ENCODE measurements at places on chromosomes 6 and 20.

GRCh38 chr20:20338133-20338730 is 29.7 kb upstream of the INSM1 start:
- DNase-seq: no peak

- no peak for DNase-seq
Measured at GRCh38 chr20:47051936-47052526, 157.4 kb downstream of the EYA2 start.

DNA sequence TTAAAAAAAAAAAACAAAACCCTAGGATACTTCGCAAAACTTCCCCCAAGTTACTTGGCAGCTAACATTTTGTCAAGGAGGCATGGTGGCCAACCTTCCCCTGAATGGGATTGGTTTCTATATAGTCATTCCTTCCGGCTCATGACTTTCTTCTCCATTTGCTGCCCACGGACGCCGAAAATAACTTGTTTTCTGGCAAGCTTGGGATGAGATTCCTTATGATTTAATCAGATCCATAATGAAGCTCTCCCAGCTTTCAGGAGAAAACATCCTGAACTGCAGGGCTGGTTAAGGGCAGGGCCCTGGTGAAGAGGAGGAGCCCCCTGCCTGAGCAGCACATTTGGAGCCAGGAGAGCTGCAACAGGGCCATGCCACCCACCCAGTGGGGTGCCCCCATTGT is 49.9 kb downstream of the PPP1R16B start:
- no peak for DNase-seq

- peak; percentile 83 for DNase-seq
Measured at GRCh38 chr6:170584181-170584953, at the start of gene PDCD2. TSS of gene PDCD2 (minus strand) at chr6:170584637. CDS start at chr6:170584581, 56 bp downstream.

- no peak for DNase-seq
Measured at GRCh38 chr6:157403686-157404051, 22.7 kb downstream of the ZDHHC14 start.

- DNase-seq: no peak
Measured at GRCh38 chr20:10637563-10637962, 36.2 kb downstream of the JAG1 start.

DNA sequence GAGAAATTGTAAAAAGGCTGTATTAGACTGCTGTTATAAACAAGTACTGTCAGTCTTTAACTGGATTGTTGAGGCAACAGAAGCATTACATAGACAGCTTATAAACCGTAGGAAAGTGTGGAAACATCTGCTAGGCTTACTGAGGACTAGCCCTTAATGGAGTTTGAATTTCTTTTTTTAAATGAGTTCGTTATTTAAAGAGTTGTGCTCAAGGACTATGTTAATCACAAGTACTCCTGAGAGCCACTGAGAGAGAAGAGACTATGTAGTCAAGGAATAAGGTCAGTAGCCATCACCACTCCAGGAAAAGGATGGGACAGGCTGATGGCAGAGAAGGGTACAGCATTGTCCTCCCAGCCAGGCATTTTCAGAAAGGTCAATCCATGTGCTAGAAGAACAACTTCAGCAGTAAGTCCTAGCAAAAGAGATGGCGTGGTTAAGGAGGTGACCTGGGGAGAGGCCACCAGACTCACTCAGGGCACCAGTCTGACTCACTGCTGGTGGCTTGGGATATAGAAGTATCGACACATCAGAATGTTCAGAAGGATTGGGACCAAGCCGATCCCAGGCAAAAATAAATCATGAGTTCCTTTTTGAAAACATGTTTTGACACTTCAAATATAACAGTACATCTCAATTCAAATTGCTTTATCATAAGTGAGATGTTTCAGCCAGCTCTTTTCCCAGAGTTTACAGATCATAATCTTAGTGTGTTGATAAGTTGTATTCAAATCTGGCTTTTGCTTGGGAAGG is 6.4 kb downstream of the RPS12 start:
- DNase-seq: no peak

GRCh38 chr6:92122746-92123145 is 1296.6 kb downstream of the EPHA7 start:
- no peak for DNase-seq

GRCh38 chr6:4924661-4925271 is 79.1 kb downstream of the RPP40 start:
- DNase-seq: no peak

DNA sequence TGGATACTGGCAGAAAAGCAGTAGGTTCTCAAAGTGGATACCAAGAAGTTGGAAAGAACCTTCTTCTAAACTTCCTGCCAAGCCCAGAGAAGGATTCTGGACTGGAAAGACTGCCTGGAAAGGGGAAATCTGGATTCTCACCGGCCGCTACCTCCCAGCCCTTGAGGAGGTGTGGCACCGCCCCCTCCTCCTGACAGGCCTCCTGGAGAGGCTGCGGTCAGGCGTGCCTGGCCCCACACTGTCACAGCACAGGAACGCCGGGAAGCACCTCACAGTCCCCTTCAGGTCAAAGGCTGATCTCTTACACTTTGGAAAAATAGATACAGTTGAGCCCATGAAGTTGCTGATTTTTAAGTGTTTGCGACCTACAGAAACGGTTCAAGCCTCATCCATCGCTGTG is 16.3 kb upstream of the PDE10A start:
- DNase-seq: no peak

- DNase-seq: no peak
Measured at GRCh38 chr6:53313784-53314400, 34.9 kb downstream of the ELOVL5 start.

DNA sequence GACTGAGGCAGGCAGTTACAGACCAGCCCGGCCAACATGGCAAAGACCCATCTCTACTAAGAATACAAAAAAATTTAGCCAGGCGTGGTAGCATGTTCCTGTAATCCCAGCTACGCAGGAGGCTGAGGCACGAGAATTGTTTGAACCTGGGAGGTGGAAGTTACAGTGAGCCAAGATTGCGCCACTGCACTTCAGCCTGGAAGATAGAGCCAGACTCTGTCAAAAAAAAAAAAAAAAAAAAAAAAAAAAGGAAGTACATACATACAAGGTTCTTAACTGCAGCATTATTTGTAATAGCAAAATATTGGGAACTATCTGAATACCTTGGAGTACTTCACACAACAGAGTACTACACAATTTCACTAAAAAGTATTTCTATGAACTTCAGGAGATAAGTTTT is 183.5 kb upstream of the OLIG3 start:
- DNase-seq: no peak

DNA sequence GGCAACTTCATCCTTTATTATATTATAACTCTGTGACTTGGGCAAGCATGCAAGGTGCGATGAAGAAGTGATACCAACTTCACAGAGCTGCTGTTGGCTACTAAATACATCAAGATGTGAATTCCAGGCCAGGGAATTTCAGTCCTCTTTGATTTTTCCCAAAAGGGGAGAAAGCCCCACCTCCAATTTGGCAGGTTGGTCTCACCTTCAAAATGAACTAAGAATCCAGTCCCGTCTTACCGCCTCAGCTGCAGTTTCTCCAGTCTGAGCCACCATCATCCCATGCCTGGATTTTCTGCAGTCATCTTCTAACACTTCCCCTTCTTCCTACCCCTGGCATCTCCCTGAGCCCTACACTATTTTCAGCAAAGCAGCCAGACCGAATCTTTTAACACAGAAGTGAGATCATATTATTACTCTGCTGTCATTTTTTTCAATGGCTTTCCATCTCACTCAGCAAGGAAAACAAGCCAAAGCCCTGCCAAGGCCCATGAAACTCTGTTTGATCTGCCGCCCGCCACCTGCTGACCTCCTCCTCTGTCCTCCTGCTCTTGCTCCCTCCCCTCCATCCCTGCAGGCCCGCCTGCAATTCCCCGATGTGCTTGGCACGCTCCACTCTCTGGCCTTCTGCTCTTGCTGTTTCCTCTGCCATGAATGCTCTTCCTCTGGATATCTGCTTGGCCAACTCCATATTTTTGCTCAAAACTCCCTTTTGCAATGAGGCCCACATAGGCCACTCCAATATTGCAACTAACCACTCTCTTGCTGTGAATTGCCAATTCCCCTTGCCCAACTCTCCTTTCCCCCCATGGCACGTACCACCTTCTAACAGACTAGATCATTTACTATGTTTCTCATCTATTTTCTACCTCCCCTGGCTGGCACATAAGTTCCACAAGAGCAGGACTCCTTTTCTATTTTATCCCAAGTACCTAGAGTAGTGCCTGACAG is 46.0 kb upstream of the TAGAP start:
- DNase-seq: no peak

DNA sequence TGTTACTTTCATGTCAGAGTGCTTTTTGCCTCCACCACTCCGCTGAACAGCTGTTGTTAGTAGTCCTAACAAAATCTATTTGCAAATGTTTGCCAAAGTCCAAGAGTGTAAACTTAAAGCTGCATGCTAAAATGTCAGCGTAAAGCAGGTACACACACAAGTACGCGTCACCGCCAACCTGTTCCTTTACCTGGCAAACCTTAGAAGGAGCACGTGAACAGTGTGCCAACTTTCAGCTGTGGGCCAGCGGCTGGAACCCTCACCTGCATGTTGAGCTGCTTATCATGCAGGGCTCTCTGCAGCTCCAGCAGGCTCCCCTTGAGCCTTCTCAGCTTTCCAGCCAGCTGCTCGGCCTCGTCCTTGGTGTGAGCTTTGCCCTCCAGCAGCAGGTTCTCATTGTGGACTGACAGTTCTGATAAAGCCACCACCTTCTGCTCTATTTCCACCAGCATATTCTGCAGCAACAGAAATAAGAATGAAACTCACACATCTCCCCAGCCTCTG is 359.3 kb downstream of the SYNE1 start:
- no peak for DNase-seq

DNA sequence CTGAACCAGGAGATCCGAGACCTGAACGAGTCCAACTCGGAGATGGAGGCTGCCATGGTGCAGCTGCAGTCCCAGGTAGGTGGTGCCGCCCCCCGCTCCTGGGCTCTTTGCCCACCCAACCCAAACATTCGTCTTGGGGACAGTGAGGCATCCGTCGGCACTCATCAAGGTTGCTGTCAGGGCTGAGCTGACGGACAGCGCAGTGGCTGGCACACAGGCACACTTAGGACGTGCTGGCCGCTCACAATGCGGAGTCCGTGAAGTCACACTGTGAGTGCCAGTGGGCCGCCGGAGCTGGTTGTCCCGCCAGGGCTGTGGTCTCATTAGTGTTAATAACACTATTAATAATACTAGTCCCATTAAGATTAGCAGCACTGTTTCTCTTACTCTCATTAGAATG is 18.2 kb upstream of the PCMTD2 start:
- DNase-seq: no peak

GRCh38 chr6:55953335-55953734 is 77.9 kb upstream of the BMP5 start:
- DNase-seq: no peak

- no peak for DNase-seq
Measured at GRCh38 chr20:64261138-64261537, 5.6 kb downstream of the PCMTD2 start.

DNA sequence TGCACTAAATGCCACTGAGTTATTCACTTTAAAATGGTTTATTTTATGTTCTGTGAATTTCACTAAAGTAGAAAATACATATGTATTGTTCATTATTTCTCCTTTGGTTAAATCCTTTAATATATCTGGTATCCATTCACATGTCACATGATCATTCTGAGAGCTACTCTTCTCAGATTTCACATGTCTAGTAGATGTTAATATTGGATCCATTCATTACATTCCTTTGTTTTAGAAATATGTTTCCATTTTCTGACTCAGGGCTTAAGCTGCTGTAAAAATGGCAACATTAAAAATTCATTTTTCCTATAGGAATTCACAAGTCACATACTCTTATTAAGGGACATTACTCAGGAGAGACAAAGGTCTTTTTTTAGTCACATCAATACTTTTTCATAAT is 205.4 kb downstream of the ZFAND3 start:
- DNase-seq: no peak

DNA sequence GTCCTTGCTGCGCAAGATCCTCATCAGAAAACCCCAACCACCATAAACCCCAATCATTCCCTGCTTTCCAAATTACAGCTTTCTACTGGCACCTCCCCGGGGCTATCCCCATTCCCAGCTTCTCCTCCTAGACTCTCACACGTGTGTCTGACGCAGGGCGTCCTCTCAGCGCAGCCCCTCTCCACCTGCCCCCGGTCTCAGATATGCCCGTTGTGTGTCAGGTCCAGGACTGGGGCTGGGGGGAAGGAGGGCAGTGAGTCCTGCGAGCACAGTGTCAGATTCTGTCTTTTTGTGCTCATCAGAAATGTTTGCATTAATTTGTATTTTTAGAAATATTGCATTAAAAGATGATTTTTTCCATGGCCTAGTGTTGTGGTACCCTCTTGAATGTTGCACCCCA is 48.6 kb downstream of the LRFN2 start:
- DNase-seq: no peak

DNA sequence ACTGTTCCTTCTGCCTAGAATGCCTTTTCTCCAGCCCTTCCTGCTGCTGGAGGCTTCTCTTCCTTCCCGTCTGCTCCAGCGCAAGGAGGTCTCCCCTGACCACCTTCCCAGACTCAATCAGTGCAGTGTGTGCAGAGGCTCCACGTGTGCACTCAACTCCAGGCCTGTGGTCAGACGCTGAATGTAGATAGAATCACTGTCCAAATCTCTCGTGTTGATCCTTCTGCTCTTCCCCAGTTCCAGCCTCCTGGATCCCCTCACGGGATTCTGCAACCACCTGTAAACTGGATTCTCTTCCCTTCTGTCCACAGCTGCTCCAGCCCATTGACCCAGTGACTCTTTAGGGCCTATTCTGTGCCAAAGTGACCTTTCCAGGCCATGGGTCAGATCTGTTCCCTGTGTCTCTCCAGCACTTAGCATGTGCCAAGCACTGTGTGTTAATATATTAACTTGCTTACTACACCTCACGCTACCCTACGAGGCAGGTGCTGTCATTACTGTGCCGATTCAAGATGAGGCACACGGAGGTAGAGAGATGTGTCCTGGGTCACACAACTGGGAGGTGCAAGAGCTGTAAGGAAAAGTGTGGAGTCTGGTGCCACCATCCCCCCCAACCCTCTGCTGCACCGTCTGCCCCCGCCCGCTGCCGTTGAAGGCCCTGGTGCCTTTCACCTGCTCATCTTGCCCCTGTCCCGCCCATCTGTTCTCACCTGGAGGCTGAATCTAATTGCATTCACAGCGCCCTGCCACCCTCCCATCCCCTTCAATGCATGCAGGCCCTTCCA is 112.2 kb downstream of the SULF2 start:
- DNase-seq: no peak

DNA sequence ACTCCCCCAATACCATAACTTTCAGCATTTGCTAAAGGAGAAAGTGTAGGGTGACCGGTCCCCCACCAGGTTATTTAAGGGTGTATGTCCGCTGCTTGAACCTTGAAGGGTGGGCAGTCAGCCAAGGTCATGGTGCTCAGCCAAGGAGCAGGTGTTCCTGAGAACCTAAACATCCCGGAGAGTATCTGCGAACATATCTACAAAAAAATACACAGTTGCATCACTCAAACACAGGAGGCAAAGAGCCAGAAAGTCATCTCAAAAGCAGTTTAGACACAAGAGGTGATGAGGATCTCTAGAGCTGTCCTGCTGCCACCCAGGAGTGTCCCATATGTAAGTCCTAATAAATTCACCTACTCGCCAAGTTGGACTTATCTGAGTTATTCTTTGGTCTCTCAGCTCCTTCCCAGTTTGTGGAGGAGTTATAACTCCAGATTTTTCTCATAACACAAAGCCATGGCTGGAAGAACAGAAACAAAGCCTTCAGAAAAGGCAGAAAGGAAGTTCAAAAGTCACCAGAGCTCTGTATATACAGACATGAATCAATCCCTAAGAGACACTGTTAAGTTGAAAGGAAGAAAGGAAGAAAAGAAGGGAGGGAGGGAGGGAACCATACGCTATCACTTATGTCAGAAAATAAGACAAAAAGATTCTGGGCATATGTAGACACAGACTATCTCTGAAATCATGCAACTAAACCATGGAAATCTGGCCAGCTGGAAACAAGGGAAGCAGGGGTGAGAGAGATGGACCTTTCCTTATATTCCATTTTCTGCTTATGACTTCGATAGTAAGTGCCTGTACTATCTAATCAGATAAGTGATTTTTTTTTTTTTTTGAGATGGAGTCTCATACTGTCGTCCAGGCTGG is 11.3 kb downstream of the MBOAT1 start:
- DNase-seq: no peak
